ENCODE measurements at places on chromosomes 5 and 9.

GRCh38 chr5:78667461-78668103 is 19.0 kb upstream of the LHFPL2 start:
- H3K4me1 ChIP-seq: no peaks in the 10 kb centered on the region
- H3K27ac ChIP-seq: no peak overlapping the region
- no peak overlapping the region for H3K4me3 ChIP-seq
- H3K27me3 ChIP-seq: no peaks in the 10 kb centered on the region

GRCh38 chr9:114677418-114677817 is 4.6 kb downstream of the TEX48 start:
- peaks cover 2% of the 10 kb centered on the region for H3K4me1 ChIP-seq
- H3K27me3 ChIP-seq: no peaks in the 10 kb centered on the region
- no peak overlapping the region for H3K4me3 ChIP-seq

DNA sequence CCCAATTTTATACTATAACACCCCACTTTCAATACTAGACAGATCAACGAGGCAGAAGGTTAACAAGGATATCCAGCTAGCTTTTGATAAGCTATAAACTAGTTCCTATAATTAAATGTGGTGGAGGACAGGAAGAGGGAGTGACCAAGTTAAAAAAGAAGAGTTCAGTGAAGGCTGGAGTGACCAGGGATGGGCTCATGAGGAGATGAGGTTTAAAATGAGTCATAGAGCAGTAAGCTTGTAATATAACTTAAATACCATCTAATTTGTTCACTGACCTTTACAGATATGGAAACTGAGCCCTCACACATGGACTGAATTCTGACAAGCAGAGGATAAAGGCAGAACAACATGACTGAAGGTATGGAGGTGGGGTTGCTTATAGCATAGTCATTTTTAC is 284.5 kb downstream of the SPATA31D1 start:
- H3K27ac ChIP-seq: no peak overlapping the region
- no peaks in the 10 kb centered on the region for H3K36me3 ChIP-seq
- no peak overlapping the region for H3K4me3 ChIP-seq
- DNase-seq: peak; percentile 71
- H3K27me3 ChIP-seq: no peaks in the 10 kb centered on the region

DNA sequence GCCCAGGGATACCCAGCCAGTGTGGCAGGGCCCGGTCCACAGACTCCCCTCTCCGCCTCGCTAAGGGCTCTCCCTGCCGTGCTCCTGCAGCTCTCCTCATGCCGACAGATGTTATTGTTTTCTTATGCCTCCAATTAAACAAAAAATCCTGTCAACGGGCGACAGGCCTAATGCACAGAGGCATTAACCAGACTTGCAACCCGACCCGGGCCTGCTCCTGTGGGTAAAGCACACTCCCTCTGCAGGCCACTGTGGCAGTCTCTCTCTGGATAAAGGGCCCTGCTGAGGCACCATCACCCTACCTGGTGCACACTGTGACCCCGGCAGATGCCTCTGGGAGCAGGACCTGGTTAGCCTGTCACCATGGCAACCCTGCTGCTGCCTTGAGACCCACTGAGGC is 27.5 kb upstream of the HAND1 start:
- no peaks in the 10 kb centered on the region for H3K4me1 ChIP-seq
- no peak overlapping the region for H3K4me3 ChIP-seq
- peaks cover 10% of the 10 kb centered on the region for H3K27me3 ChIP-seq
- no peak overlapping the region for H3K27ac ChIP-seq

DNA sequence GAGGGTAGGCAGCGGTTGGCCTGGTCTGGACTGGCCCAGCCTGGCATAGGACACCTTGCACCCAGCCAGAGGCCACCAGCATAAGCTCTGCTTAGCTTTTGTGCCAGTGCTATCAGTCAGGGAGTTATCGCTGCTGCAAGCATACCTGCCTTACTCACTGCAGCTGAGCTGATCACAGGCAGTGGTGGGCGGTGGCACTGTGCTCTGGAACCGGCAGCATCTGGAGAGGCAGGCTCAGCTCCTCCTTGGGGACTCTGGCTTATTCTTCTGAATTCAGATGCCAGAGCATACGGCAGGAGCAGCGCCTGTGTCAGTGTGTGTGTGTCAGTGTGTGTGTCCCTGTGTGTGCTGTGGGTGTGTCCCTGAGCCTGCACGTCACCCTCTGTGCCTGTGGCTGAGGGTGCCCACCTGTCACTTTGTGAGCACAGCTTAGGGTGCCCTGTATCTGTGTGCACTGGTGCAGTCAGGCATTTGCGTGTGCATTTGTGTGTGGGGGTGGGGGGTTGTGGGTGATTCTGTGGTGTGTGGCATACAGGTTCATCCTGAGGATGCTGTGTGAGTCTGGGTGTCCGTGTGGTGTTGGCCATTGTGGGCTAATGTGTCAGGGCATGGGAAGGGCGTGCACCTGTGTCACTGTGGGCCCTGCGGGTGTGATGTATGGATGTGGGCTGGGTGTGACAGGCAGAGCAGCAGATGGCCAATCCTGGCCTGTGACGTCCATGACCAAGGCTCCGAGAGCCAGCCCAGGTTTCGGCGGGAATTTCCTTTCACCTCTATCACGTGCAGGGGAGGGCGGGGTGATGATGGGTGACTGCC is 23.5 kb downstream of the LMX1B start:
- no peak overlapping the region for H3K4me3 ChIP-seq
- no peak for DNase-seq
- H3K36me3 ChIP-seq: no peaks in the 10 kb centered on the region
- H3K27ac ChIP-seq: no peak overlapping the region
- no peaks in the 10 kb centered on the region for H3K4me1 ChIP-seq

- peak; percentile 84 for DNase-seq
- H3K27ac ChIP-seq: no peak overlapping the region
- H3K36me3 ChIP-seq: no peaks in the 10 kb centered on the region
- H3K27me3 ChIP-seq: no peaks in the 10 kb centered on the region
- H3K4me3 ChIP-seq: no peak overlapping the region
Observed at GRCh38 chr5:5351288-5351979, 71.0 kb upstream of the ICE1 start.

- no peaks in the 10 kb centered on the region for H3K27me3 ChIP-seq
- H3K4me1 ChIP-seq: no peaks in the 10 kb centered on the region
- H3K36me3 ChIP-seq: no peaks in the 10 kb centered on the region
- H3K27ac ChIP-seq: no peak overlapping the region
- peak; percentile 2 for DNase-seq
Observed at GRCh38 chr5:129631961-129632360, 115.9 kb upstream of the MINAR2 start.

GRCh38 chr5:117667105-117667504 is 1092.5 kb upstream of the SEMA6A start:
- no peak overlapping the region for H3K27ac ChIP-seq
- no peaks in the 10 kb centered on the region for H3K27me3 ChIP-seq

DNA sequence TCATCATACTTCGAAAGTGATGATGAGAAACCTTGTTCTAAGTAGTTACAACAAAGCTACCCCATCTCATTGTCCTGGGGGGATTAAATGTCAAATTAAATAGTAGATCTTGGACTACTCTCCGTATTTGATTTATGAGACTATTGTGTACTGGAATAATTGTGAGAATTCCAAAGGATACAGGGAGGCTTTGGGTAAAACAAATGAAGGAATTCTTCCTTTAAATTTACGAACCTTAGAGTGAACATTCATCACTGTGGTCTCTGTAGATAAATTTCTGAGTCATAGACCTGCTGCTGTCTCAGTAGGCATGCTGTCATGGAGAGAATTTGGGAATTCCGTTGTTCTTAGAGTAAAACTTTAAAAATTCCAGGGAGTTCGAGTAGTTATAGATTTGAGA is 836.2 kb downstream of the DNAH5 start:
- DNase-seq: no peak
- no peak overlapping the region for H3K4me3 ChIP-seq
- H3K27ac ChIP-seq: no peak overlapping the region
- H3K36me3 ChIP-seq: no peaks in the 10 kb centered on the region
- no peaks in the 10 kb centered on the region for H3K27me3 ChIP-seq
- H3K4me1 ChIP-seq: no peaks in the 10 kb centered on the region

All from fibroblast of lung (primary cell).